Stimulated activated CD8-positive, alpha-beta memory T cell treated with anti-CD3 and anti-CD28 coated beads, Interleukin-4, amount 100 ng/mL, for 1 hour (primary cell): ENCODE measurements at places on chromosomes 2 and 18.

- no peak for DNase-seq
Measured at GRCh38 chr2:85741833-85742455, 11.8 kb upstream of the ATOH8 start.

- no peak for DNase-seq
Measured at GRCh38 chr18:4193086-4193485, 262.0 kb downstream of the DLGAP1 start.

- no peak for DNase-seq
Measured at GRCh38 chr2:60333264-60333663, 220.2 kb downstream of the BCL11A start.

GRCh38 chr2:8926356-8926755, 77.1 kb downstream of the MBOAT2 start:
- no peak for DNase-seq

DNA sequence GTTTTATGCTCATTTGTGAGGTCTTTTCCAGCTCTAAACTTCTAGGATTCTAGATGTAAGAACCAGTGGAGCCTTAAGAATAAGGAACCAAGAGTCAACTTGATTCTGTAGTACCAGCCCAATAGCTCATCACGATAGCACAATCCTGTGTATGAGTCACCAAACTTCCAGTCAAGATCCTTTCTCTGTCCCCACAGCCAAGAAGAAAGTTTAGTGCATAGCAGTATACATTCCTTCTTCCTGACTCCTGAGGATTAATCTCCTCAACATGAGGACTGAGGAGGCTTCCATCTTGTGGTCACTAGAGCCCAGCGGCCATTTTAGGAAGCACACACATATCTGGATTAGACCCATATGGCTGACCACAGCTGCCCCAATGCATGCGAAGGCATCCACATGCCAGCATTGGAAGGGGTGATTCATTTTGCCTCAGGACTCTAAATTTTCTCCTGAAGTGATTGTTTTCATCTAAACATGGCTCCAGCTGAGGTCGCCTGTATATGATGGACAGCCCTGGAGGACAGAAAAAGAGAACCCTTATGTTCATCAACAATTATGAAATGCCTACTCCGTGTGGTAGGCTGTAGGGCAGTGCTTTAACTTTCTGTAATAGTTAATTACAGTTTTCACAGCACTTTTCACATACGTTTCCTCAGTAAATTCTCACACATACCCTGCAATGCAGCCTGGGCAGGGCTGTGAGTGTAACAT, 53.5 kb downstream of the RASGRP3 start:
- no peak for DNase-seq

GRCh38 chr2:111691164-111691875, 192.7 kb downstream of the ANAPC1 start:
- no peak for DNase-seq

- DNase-seq, result no peak
Measured at GRCh38 chr2:120675460-120676130, 60.1 kb upstream of the GLI2 start.

GRCh38 chr2:98126061-98126460, 39.1 kb downstream of the VWA3B start:
- DNase-seq, result no peak

DNA sequence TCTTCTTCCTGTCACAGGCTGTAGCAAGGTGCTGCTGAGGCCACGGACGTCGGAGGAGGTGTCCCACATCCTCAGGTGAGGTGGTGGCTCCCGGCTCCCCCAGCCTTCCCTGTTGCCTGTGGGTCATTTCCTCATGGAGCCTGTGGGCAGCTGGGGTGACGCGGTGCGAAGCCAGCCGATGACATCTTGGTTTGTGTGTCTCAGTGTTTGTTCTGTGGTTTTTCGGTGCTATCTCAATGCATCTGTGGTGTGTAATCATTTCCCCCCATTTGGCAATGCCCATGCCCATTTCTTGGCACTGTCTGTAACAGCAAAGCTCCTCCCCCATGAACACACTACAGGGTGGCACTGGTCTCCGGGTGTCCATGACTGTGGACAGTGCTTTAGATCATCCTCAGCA, 6.6 kb downstream of the D2HGDH start:
- no peak for DNase-seq

DNA sequence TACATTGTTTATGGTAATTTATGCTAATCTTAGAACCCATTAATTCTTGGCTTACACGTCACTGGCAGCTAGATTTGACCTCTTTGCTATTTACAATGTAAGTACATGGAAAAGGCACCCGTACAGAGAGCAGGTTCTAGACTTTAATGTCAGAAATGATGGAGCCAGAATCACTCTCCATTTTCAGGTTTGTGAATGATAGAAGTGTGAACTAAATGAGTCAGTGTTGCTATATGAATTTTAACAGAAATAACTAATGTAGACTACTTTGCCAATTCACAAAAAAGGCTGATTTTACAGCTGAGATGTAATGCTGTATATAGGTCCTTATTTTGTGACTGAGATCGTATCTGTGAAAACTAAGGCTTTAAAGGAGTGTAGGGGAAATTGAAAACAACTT, 214.6 kb downstream of the LDLRAD4 start:
- no peak for DNase-seq

GRCh38 chr2:232982926-232983668, 30.0 kb downstream of the NGEF start:
- no peak for DNase-seq

DNA sequence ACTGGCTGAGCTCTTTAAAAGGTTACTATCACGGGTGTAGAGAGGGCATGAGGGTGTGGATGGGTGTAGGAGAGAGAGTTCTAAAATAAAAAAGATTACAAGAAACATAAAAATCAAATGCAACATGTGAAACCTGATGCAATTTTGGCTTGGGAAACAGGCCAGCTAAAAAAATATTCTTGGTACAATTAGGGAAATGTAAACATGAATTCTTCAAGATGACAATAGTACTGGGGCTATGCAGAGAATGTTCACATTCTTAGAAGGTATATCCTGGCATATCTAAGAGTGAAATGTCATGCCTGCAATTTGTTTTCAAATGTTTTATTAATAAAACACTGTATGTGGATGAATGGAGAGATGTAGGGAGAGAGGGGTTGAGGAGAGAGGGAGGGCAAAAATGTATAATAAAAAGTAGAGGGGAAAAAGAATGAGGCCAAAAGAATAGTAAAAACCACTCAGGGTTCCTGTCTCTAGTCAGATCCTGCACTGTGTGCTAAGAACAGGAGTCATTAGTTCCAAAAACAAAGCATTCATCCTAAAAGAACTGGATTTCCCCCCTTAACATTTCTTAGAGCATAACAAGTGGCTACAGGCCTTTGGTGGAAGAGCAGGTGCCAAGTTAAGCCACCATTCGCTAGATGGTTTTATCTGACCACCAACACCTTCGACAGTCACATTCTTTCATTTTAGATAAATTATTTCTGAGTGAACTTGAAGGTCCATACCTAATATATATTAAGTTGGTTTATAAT, 77.3 kb downstream of the LPIN2 start:
- DNase-seq, result no peak

DNA sequence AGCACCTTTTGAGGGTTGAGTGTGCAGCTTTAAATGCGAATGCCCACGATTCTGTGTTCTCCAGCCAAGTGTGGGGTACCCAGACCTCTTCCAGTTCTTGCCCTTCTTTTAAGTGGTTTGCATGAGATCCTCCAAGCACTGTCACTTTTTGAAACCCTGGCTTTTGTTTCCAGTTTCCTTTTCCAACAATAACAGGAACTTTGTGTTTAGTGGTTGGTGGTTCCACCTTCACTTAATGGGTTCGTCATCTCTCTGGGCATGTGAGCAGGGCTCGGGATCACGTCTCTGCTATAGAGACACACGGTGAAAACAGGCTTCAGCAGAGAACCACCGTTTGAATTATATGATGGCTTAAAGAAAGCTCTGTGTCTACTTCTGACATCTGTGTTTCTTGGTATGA, 197.6 kb downstream of the LDLRAD4 start:
- no peak for DNase-seq

GRCh38 chr18:14912967-14913366, 165.0 kb downstream of the ANKRD30B start:
- no peak for DNase-seq

- DNase-seq, result no peak
Measured at GRCh38 chr2:63719052-63719451, 122.6 kb upstream of the UGP2 start.

GRCh38 chr18:310042-310441, 42.2 kb upstream of the THOC1 start:
- DNase-seq, result no peak

DNA sequence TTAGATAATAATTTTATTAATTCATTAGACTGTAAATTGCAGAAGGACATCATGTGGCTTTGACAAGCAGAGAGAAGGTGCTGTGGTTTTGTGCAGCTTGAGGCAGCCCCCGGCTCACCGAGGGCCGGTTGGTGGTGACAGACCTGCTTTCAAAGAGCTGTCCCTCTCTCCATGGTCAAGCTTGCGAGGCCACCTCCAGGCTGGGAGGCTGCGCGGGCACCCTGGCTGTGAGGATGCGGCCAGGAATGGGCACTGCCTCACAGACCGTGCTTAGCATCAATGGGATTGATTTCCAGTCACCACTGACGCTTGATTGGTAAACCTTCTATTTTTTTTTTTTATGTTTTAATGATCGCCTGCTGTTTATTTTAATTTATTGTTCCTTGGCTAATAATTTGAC, 690.9 kb downstream of the GALR1 start:
- no peak for DNase-seq

- DNase-seq, result no peak
Measured at GRCh38 chr2:41768310-41768709, 279.5 kb upstream of the PKDCC start.

DNA sequence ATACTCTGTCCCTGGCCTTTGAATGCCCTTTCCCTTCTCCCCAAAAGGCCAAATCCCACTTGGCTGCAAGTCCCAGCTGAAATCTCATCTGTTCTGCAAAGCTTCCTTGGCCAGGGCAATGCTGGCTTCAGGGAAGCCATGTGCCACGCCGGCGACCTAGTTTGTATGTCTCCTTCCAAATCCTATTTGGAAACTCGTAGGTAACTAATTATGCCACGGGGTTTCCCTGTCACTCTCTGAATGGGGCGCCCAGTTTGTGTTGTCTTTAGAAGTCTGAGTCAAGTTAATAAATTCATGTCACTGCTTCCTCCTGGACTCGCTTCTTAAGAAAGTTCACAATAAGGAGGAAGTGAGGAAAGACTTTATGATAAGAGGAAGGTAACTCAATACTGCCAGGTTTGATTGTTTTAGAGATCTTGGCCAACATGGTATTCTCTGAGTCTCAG, 19.1 kb downstream of the FHL2 start:
- DNase-seq, result no peak

DNA sequence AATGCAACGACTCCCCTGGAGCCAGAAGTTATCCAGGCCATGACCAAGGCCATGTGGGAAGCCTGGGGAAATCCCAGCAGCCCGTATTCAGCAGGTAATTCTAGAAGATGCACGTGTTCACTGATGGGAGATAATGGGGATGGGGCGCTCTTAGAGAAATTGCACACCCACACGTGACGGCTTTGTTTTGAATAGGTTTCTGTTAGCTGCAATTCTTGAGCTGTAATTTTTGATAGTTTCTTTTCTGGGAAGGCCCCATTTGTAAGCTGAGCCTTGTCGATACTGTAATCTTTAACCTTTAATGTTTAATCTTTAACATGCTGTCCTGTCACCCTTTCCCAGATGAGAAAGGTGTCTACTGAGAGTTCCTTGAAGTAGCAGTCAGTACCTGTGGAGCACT, 3.6 kb downstream of the SCLY start:
- no peak for DNase-seq
